ENCODE measurements at places on chromosomes 6 and 20.

GRCh38 chr20:38200646-38201045, 35.6 kb upstream of the TGM2 start:
- DNase-seq, result no peak

DNA sequence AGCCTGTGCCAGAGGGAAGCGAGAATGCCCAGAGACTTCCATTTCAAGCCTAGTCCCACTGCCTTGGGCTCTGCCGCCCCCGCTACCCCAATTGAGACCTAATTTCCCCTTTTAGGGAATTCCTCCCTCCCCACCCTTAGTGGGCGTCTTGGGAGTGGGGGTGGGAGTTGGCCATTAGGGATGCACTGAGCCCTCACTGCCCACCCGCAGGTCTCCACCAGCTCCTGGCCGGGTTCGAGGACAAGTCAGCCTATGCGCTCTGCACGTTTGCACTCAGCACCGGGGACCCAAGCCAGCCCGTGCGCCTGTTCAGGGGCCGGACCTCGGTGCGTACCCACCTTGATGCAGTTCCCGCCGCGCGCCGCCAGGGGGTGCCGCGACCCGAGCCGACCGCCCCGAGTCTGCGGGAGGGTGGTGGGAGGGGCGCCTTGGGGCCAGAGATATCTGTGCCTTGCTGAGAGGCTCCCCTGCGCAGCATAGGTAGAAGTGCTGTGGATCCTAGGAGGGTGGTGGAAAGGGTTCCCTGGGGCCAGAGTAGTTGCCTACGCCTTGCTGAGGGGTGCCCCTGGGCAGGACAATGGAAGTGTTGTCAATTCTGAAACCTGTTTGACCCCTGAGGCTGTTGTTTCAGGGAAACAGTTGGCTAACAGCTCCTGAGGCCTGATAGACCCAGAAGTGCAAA, 9.2 kb downstream of the ITPA start:
- DNase-seq, result peak; percentile 65

DNA sequence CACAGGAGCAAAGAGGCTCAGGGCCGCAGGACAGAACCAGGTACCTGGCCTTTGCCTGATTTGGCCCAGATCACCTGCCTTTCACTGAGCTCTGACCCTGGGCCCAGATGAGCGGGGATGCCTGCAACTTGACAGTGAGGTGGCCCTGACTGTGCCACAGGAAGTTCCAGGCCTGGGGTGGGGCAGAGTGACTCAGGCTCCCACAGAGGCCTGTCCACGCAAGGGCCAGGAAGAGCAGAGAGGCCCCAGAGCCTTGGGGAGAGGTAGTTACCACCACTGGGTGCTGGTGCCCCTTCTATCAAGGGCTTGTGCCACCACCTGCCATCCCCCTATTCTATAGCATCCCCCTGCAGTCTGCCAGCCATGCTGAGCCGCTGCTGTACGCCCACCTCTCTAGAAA, 4.1 kb upstream of the NOL4L start:
- no peak for DNase-seq

DNA sequence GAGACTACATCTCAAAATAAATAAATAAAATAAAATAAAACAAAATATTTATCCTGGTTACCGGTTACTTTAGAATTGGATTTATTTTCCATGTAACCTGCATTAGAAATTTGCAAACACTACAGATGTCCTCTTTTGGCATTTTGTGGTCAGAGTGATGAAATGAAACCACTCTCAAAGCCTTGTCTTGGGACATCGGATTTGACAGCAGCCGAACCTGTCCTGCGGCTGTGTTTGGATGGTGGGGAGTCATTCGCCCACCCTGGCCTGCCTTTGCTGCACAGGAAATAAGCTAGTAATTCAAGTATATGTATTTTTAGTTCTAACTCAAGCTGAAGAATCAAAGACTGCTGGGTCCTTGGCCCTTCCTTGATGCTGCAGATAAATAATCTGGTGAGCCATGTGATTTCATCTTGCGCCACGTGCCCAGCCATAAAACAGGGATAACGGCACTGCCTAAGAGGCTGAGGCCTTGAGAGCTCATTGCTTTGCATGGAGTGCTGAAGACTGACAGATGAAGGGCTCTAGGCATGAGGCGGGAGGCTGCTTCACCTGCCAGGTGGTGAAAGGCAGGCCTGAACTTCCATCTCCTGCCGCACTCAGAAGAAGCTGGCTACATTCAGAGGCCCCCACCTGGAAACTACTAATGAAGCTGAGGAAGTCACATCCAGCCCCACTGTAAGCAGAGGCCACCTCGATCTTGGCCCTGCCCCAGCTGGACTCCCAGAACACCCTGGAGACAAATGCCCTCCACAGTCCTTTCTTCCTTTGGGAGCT, 76.9 kb downstream of the NOL4L start:
- DNase-seq, result no peak

DNA sequence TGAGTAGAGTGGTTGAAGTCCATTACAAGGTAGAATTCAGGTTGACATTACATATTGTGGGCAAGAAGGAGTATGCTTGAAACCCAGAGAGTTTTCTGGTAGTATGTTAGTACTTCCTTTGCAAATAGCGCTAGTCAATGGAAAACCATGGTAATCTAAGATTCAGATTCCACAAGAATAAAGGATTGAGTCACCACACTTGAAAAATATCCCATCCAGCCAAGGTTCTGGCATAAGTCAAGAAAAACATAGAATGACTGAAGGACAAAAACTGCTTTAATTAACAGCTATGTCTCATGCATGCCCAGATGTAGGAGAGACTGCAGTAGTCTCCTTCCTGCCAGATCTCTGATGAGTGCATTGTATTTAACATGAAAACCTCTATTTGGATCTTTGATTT, 469.8 kb downstream of the BMP2 start:
- DNase-seq, result no peak

DNA sequence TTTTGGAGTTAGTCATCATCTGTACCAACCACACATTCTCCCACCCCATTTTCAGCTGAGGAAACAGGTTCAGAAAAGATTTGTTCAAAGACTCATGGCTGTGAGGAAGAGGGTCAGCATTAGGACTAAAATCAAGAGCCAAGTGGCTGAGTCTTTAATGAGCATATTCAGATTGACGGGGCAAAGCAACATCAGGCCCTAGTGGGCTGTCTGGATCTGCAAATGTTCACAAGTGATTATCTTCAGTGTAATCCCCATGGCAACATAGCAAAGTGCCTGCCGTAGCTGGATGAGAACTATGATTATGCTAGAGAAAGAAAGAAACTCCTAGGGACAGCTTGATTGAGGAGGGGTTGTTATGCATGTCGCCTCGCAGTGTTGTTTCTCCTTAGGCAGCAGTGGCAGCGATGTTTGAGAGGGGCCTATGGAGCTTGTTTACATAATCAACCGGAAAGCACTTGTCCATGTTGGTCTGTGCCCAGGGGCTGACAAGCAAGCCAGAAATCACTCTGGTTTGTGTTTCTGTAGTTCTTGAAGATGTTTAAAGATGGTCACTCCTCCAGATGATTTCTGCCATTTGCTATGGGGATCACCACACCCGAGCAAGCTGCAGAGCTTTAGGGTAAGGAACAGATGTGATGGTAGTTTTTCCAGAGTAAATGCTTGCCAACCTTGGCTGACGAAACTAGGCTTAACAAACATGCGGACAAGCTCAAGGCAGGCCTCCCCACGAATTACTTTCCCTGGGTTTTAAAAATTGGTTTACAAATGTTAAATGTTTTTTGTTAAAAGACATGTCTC, 124.3 kb upstream of the MLIP start:
- DNase-seq, result no peak

GRCh38 chr20:25284131-25284601, 36.3 kb downstream of the PYGB start:
- DNase-seq, result no peak

DNA sequence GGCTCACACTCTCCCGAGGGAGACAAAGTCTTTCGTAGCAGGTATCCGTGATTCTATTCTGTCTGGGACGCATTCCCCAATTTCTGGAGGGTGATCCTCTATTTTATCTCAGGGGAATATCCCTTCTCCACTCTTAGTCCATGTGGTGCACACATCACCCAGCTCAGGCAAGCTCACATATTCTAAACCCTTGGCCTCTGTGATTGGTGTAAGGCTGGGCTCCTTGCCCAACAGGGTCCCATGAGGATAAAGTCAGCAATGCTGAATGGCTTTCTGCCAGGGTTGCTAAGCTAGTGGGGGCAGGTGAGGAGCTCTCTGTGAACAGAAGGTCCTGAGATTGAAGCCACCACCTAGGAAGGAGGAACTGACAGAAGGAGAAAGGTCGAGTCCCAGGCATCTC, 137.2 kb downstream of the CDH26 start:
- no peak for DNase-seq

GRCh38 chr6:134436281-134436815, 118.4 kb upstream of the SGK1 start:
- DNase-seq, result peak; percentile 27

- no peak for DNase-seq
These were observed 170.4 kb downstream of the PHF3 start for GRCh38 chr6:63805808-63806572.

DNA sequence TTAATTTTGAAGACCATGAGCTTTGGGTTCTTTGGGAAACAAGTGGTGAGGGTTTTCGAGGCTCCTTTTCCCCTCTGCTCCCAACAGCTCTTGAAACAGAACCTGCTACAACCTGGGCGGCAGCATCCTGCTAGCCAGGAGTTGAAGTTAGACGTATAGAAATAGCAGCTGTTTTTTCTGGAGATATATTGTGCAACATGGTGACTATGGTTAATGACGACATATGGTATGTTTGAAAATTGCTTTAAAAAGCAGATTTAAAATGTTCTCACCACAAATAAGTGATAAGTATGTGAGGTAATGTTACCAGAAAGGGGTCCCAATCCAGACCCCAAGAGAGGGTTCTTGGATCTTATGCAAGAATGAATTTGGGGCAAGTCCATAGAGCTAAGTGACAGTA, 138.9 kb downstream of the PDE7B start:
- DNase-seq, result no peak

- no peak for DNase-seq
These were observed 43.0 kb downstream of the BACH2 start for GRCh38 chr6:90253631-90254030.

GRCh38 chr6:159862103-159862502, 28.7 kb upstream of the MAS1 start:
- DNase-seq, result no peak

GRCh38 chr20:15967334-15967733, 605.9 kb downstream of the KIF16B start:
- no peak for DNase-seq

GRCh38 chr6:168145747-168146596, 67.0 kb upstream of the FRMD1 start:
- DNase-seq, result no peak

DNA sequence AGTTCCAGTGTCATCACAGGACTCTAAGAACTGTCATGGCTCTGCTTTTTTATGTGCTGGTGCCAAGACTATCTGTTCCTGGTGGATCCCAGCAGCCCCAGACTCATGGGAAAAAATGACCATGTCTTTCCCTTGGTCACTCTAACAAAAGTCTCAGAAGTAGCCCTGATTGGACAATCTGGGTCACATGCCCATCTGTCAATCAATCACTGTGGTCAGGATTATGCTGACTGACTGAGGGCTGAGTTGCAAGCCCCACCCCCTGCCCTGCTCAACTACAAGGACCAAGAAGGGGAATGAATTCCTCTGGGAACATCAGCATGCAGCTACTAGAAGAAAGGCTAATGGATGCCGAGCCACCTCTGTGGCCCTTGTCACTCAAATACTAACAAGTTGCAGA, 91.6 kb downstream of the EDN3 start:
- DNase-seq, result no peak

- DNase-seq, result no peak
These were observed 504.5 kb downstream of the CD83 start for GRCh38 chr6:14622085-14622484.

DNA sequence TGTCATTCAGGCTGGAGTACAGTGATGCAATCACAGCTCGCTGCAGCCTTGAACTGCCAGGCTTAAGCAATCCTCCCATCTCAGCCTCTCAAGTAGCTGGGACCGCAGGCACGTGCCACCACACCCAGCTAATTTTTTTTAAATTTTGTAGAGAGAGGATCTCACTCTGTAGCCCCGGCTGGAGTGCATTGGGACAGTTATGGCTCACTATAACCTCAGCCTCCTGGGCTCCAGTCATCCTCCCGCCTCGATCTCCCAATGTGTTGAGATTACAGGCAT, 86.5 kb downstream of the SERAC1 start:
- DNase-seq, result no peak

DNA sequence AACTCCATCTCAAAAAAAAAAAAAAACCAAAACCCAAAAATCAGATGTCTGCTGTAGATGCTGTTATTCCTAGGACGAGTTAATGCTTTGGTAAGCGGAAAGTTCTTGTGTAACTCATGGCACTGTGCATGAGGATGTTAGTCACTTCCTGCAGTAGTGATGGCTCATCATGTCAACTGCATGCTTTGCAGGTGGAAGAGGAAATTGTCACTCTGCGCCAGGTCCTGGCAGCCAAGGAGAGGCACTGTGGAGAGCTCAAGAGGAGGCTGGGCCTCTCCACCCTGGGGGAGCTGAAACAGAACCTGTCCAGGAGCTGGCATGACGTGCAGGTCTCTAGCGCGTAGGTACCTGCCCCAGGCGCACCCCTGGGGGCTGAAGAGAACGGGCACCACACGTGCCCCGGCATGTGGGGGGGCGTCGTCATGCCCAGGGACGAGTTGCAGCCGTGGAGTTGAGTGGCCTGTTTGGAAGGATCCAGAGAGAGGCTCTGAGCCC, 8.5 kb downstream of the TPD52L2 start:
- no peak for DNase-seq

DNA sequence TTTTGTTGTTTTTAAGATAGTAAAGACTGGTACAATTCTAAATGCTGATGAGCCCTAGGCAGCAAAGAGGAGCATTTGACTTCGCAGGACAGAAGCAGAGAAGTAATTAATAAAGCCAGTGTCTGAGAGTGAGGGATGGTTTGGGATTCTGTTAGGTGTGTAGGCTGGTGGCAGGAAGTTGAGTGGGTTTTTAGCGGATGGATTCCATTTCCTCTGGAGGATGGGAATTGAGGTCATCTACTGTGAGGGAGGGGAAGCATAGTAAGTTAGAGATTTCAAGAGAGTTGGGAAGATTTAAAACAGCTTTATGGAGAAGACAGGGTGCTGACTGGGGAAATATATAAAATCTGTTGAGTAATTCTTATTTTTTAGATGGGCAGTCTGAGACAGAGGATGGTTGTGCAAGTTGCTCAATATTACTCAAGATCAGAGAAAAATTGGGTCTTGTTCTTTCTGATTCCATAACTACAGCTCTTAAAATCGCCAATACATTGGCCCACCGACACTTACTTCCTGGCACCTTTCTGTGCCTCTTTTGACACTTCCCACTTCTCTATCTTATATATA, 48.8 kb downstream of the PRL start:
- no peak for DNase-seq

GRCh38 chr6:22827760-22828159, 258.4 kb downstream of the HDGFL1 start:
- no peak for DNase-seq

- DNase-seq, result no peak
These were observed 175.4 kb downstream of the UBE3D start for GRCh38 chr6:82890240-82890639.

- no peak for DNase-seq
These were observed 114.2 kb downstream of the MAP3K7 start for GRCh38 chr6:90472716-90473115.

- no peak for DNase-seq
These were observed 180.5 kb downstream of the PDE7B start for GRCh38 chr6:136031982-136032381.
